ENCODE measurements at places on chromosomes 5 and 9. TPM values are rescaled to one million over a fixed set of nuclear protein-coding genes. Genes with fewer than 3 reads are reported as not detected.

The PHF24 gene
- 0.30 TPM for total RNA-seq

The HRCT1 gene
- 0.51 TPM for total RNA-seq

The FAXDC2 gene
- 4.2 TPM for total RNA-seq

The RORB gene
- under 0.01 TPM for total RNA-seq

The AQP7 gene
- total RNA-seq: not detected

The SNCAIP gene
- total RNA-seq: 13.1 TPM

The DEPDC1B gene
- total RNA-seq: 1.5 TPM
